ENCODE measurements at places on chromosomes 5 and 9.
A peak's percentile ranks its signal among the peaks of the same experiment; 100 is the strongest.

- no peak for DNase-seq
Measured at GRCh38 chr9:93116072-93116961, 17.7 kb downstream of the NINJ1 start.

GRCh38 chr5:64876203-64876602 is 107.5 kb downstream of the CWC27 start:
- DNase-seq: no peak

GRCh38 chr9:16063241-16063591 is 510.4 kb downstream of the CCDC171 start:
- no peak for DNase-seq

- no peak for DNase-seq
Measured at GRCh38 chr9:129370770-129371169, 192.7 kb upstream of the IER5L start.

DNA sequence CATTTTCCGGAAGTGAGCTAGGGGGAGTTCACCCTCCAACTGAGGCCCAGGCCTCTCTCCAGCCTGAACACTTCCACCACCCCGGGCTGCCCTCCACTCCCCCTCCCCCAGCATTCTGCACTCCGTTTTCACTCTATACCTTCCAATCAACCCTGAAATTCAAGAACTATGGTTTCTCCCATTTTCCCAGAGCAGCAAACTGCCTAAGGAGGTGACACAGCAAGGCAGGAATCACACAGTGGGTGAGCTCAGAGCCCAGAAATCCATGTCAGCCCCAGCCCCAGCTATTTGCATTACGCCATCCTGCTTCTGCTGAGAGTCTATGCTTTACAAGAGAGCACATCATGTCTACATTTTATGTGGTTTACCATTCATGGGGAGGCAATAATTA is 11.9 kb downstream of the MSX2 start:
- DNase-seq: no peak

DNA sequence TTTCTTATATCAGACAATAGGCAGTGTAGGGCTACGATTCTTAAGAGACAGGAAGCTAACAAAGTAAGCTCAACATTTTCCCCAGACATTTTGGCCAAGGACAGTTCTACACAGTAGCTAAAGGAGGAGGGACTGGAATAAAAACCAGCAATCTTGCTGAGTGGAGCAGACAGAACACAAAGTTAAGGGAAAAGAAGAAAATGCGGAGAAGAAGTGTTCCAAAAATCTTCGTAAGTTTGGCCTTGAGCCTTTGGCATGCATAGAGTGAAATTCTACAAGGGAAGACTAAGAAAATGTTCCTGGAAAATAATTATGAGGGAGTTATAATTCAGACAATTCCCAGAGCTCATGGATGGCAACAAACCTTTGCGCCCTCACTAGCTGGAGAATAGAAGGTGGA is 748.0 kb upstream of the CTNND2 start:
- DNase-seq: no peak

DNA sequence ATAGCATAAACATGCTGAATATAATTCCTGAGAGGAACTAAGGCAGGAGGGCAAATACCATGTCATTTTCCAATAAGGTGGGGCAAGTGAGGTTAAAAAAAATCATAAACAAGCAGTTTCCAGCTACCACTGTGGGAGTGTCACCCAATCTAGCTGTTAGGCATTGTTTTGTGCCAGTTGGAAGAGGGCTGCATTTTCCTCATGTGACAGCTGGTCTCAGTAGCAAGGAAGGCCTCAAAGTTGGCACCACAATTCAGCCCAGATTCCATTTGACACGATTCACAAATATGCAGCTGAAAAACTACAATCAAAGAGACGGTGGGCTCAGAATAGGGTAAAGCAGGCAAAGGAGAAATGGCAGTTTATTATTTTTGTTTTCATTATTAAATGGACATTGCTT is 636.1 kb downstream of the KIF4B start:
- DNase-seq: no peak

GRCh38 chr5:41507501-41507900 is 2.9 kb downstream of the PLCXD3 start:
- no peak for DNase-seq

DNA sequence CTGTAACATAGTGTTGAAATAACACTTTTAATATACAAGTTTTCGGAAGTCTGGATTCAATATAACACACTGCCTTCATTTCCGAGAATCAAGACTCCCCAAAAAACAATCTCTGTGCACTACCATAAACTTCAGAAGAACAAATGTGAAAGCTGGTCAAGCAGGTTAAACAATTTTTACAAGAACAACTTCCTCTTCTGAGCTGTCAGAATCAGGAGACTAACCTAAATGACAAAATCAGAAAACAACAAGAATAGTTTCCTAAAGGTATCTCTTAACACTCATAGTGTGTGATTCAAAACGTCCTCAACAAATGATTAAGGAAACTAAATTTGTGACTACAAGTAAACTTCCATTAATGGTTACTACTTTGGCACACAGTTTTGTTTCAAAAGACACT is 11.6 kb downstream of the C9orf72 start:
- no peak for DNase-seq

DNA sequence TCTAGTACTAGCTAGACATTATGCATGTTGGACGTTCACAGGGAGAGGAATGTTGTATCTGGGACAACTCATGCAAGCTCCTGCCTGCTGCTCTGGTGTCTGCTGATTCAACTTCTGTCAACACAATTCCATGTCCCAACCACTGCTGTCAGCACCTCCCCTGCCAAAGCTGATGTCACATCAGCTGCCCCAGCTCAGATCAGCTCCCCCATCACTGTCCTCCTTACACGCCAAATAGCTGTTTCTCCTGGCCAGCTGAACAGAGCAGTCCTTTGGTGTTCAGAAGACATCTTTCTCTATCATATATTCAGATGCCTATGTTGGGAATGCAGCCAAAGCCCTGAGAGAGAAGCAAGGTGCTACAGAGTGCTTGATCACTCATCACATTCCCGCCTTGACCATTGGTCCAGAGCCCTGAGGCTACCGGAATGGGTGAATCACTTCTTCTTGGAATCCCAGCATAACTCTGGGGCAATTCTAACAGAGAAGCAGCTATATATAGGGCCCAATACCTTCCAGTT is 223.3 kb downstream of the SEC61B start:
- no peak for DNase-seq

DNA sequence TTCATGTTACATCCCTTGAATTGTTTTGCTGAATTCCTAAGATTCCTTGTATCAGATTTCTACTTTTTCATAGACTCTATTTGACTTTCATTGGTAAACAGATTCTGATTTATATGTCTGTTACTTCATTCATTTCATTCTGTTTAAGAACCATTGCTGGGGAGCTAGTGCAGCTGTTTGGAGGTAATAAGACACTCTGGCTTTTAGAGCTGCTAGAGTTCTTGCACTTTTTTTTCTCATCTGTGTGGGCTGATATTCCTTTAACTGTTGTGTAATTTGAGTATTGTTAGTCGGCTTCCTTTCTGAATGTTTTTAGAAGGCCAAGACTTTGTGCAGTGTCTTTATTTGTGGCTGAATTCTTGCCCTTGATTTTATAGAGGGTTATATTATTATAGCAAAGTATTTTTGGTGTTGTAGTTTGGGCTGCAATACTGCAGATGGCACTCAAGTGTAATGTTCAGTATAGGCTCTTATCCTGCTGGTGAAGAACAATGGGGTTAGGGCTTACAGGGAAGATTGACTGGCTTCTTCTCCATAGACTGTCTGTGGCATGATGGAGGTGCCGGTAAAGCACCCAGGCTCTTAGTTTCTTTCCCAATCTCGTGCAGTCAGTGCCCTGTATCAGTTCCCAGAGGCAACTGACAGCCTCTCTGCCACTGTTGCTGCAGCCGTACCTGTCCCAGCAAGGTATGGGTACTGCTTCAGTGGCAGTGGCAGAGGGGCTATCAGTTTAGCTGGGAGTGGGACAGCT is 162.2 kb downstream of the OXCT1 start:
- DNase-seq: no peak

GRCh38 chr9:93477397-93477796 is 24.0 kb upstream of the FAM120AOS start:
- DNase-seq: no peak

GRCh38 chr5:156920042-156920860 is 42.8 kb downstream of the TIMD4 start:
- peak; percentile 28 for DNase-seq

DNA sequence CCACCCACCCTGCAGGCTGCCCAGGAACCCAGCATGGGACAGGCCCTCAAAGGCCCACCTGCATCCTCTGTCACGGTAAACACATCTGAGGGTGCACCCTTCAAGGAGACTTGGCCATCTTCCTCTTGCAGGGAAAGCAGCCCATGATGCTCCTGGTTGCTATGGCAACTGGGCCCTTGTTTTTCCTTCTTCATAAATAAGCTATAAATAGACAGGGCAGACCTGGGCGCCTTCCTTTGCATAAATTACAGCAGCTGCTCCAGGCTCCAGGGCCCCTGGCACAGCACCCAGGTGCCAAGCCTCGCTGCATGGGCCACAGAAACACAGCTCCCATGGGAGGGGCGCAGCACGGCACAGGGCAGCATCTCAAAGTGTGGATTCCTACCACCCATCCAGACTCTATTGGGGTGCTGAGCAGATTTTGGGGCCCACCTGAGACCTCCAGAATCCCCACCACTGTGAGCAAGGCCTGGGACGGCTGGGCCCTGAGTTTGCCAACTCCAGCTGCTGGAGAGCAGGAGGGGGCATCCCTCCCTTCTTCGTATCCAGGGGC is 5.8 kb upstream of the PSMB7 start:
- no peak for DNase-seq

DNA sequence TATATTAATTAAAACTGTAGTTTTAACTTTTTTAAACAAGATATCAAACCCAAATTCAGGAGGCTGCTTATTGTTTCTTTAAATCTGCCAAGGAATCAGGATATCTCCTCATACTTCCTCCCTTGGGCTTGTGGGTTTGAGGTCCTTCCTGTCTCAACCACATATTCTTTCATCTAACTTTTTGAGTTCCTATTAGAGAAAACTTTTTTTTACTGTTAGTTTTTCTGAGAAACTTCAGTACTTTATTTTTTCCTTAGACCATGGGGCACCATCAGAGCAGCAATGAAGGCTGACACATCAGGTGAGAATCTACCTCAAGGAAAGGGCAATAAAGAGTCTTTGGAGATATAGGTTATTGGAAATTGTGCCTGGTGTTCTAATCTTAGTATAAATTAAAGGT is 56.7 kb downstream of the TSSK1B start:
- no peak for DNase-seq

DNA sequence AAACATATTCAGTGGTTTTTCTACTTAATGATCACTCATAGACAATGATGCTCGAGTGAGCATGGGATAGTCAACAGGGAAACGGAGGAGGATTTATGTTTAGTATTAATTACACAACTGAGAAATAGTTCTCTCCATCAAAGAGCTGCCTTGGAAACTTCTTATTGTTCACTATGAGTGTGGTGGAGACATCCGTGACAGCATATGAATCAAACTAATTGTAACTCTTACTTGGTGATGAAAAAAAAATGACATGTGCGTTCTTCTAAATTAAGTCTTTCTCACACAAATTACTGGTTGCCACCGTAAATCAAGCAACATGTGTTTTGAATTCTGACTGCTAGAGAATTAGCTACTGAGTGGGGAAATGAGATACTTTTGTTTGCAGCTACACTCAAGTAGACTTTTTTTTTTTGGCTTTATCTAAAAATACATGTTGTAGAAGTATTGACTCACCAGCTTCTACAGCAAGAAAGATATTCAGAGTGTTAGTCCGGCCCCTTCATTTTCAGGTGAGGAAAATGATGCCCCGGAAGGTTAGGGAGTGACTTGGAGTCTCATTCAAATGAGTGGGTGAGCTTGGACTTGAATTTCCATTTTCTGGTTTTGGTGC is 179.4 kb downstream of the CFAP90 start:
- DNase-seq: no peak

DNA sequence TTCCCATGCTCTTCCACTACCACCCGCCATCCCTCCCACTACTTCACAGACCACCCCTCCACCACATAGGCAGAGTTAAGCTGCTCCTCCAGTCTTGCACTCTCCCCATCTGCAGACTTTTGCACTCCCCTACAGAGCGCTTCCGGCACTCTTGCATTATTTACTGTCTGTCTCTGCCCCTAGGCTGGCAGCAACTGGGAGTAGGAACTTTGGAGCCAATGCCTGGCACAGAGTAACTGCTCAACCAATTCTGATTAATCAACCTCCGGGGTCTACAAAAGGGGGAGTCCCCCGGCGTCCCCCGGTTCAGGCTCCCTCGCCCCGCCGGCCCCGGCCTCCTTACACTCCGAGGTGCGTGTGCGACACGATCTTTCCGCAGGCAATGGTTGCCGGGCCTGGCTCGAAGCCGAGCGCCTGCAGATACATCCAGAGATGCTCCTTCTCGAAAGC is 498 bp downstream of the HAUS6 start:
- DNase-seq: peak; percentile 11

GRCh38 chr5:21685522-21685921 is 1167.6 kb downstream of the CDH12 start:
- no peak for DNase-seq

DNA sequence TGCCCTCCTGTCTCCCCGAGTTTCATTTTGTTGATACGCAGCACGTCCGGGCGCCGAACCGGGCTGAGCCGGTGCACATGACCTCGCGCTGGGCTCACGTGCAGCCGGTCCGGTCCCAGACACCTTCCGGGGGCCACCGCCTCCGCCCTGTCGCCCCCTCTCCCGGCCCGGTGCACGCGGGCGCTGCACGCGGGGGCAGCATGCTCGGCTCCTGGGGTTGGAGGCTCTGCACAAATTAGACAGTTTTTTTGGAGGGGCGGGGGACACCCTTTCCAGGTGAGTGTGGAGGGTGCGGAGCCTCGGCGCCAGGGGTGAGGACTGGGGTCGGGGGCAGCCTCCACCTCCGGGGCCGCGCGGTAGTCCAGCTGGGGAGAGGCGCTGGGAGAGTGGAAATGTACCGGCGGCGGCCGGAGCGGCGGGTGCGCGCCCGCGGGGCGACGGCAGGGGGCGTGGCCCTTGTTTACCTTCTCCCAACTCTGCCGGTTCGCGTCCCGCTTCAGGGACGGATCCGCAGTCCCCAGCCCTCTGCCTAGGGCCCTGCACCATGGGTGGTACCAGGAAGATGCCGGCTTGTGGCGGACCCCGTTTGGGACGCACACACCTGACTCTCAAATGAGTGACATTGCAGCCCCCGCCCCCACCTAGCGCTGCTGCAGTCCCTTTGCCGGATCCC is 1.1 kb downstream of the JADE2 start:
- peak; percentile 75 for DNase-seq

DNA sequence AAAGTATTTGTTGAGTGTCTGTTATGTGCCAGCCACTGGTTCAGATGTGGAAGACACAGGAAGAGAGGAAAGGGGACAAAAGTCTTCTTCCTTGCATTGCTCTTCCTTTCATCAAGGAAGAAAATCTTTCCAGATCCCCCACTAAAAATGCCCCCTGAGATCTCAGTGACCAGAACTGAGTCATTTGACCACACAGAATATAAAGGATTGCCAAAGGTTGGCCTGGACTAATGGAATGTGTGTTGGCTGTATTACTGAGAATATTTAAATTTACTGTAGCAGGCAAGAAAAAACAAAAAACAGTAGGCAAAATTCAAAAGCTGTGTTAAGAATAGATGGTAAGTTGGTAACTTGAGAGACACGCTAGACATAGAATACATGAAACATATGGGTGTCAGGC is 10.0 kb upstream of the SEPTIN8 start:
- no peak for DNase-seq
